ENCODE measurements at places on chromosomes 5 and 9. TPM values are rescaled to one million over a fixed set of nuclear protein-coding genes. Genes with fewer than 3 reads are reported as not detected.

The PHYHD1 gene
- total RNA-seq = 1.6 TPM

DNA sequence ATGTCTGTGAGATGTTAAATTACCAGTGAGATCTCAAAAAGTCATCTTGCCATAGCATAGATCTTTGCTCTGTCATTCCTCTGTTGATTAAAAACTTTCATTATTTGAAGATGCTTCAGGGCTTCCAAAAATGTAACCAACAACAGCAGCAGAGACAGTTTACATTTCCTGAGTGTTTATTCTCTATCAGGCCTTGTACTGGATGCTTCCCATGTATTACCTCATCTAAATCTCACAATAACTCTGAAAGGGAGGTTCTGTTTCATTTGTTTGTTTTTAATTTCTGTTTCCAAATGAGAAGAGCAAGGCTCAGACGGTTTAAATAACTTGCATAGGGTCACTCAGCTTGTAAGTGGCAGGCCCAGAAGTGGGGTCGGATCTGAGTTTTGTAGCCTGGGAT lies 45.2 kb downstream of the MRRF start:
- no peaks in the 10 kb centered on the region for H3K4me1 ChIP-seq
- no peaks in the 10 kb centered on the region for H3K27me3 ChIP-seq
- no peak overlapping the region for H3K4me3 ChIP-seq
- peaks cover 68% of the 10 kb centered on the region for H3K36me3 ChIP-seq

- peaks cover 4% of the 10 kb centered on the region for H3K4me1 ChIP-seq
- H3K27me3 ChIP-seq = peaks cover 61% of the 10 kb centered on the region
- no peak overlapping the region for H3K27ac ChIP-seq
- no peaks in the 10 kb centered on the region for H3K36me3 ChIP-seq
- H3K4me3 ChIP-seq = no peak overlapping the region
These were observed 48.1 kb downstream of the EBF1 start for GRCh38 chr5:159051421-159052282.

DNA sequence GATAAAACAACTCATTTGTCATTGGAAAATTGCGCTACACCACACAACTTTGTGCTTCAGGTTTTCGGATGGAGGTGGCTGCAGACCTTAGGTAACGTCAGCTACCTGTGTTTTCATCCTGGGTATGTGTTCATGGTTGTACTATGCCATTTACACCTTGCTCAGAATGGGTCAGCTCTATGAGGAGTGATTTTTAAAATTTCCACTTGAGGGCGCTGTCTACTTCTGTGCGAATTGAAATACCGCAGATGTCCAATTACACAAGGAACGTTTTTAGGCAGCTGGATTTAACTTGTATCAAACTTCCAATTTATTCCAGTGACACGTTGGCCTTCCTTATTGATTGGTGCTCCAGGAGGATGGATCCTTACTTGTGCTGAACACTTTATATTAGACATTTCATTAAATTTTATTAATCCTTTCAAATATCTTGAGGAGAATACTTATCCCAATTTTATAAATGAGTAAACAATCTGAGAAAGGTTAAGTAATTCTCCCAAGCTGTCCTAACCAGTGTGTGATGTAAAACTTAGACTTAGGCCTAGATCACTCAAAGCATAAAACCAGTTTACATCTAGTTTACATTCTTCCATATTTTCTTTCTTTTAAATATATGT lies 23.4 kb downstream of the DMRTA1 start:
- no peaks in the 10 kb centered on the region for H3K36me3 ChIP-seq
- no peaks in the 10 kb centered on the region for H3K4me1 ChIP-seq
- no peak overlapping the region for H3K4me3 ChIP-seq
- DNase-seq = no peak
- no peak overlapping the region for H3K27ac ChIP-seq

The CDKN2B-AS1 gene
- total RNA-seq = 0.30 TPM

- no peaks in the 10 kb centered on the region for H3K27me3 ChIP-seq
- H3K4me1 ChIP-seq = peaks cover 8% of the 10 kb centered on the region
- H3K27ac ChIP-seq = no peak overlapping the region
- no peak overlapping the region for H3K4me3 ChIP-seq
These were observed 10.2 kb upstream of the NKD2 start for GRCh38 chr5:998246-999031.

DNA sequence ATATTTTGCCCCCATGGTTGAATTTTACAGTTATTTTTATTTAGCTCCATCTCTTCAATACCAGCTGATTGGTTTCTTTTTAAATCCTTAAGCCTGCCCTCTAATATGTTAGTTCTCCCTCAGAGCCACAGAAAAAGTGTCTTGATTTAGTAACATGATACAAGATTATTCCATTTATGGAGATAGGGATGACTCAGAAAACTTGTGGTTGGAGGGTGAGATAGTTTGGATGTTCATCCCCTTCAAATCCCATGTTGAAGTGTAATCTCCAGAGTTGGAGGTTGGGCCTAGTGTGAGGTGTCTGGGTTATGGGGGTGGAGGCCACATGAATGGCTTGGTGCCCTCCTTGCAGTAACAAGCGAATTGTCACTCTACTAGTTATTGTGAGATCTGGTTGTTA lies 115.7 kb downstream of the FBXO38 start:
- no peaks in the 10 kb centered on the region for H3K4me1 ChIP-seq
- H3K36me3 ChIP-seq = no peaks in the 10 kb centered on the region
- DNase-seq = no peak
- H3K27me3 ChIP-seq = no peaks in the 10 kb centered on the region

The BHMT2 gene
- not detected for total RNA-seq

DNA sequence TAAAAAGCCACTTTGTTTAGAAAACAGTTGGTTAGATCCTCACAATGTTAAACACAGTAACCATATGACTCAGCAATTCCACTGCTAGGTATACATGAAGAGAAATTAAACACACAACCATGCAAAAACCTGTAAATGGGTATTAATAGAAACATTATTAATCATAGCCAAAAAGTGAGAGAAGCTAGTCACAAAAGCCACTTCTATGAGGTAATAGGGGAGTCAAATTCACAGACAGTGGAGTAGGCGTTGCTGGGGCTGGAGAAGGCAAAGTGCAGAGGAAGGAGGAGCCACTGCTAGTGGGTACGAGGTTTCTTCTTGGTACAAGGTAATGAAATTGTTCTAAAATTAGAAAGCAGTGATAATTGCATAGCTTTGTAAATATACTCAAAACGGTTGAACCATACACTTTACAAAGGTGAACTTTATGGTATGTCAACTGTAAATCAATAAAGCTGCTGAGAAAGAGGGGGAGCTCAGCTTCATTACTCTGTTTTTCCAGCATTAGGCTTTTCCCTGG lies 364.4 kb downstream of the GADD45G start:
- no peak overlapping the region for H3K27ac ChIP-seq
- H3K4me1 ChIP-seq = no peaks in the 10 kb centered on the region
- no peak for DNase-seq
- H3K36me3 ChIP-seq = no peaks in the 10 kb centered on the region
- H3K4me3 ChIP-seq = no peak overlapping the region
- no peaks in the 10 kb centered on the region for H3K27me3 ChIP-seq

- no peak for DNase-seq
- peaks cover 38% of the 10 kb centered on the region for H3K36me3 ChIP-seq
- no peaks in the 10 kb centered on the region for H3K27me3 ChIP-seq
- no peak overlapping the region for H3K4me3 ChIP-seq
These were observed 143.7 kb downstream of the ARHGAP26 start for GRCh38 chr5:142913728-142914338.

- H3K36me3 ChIP-seq = no peaks in the 10 kb centered on the region
- DNase-seq = no peak
- no peaks in the 10 kb centered on the region for H3K27me3 ChIP-seq
- no peak overlapping the region for H3K27ac ChIP-seq
- no peak overlapping the region for H3K4me3 ChIP-seq
These were observed 188.6 kb downstream of the PARP8 start for GRCh38 chr5:50855001-50855400.

The EDIL3 gene
- not detected for total RNA-seq

- H3K36me3 ChIP-seq = peaks cover 9% of the 10 kb centered on the region
- no peak overlapping the region for H3K27ac ChIP-seq
- no peaks in the 10 kb centered on the region for H3K4me1 ChIP-seq
- H3K4me3 ChIP-seq = no peak overlapping the region
These were observed 85.8 kb downstream of the RIC1 start for GRCh38 chr9:5714501-5715401.

DNA sequence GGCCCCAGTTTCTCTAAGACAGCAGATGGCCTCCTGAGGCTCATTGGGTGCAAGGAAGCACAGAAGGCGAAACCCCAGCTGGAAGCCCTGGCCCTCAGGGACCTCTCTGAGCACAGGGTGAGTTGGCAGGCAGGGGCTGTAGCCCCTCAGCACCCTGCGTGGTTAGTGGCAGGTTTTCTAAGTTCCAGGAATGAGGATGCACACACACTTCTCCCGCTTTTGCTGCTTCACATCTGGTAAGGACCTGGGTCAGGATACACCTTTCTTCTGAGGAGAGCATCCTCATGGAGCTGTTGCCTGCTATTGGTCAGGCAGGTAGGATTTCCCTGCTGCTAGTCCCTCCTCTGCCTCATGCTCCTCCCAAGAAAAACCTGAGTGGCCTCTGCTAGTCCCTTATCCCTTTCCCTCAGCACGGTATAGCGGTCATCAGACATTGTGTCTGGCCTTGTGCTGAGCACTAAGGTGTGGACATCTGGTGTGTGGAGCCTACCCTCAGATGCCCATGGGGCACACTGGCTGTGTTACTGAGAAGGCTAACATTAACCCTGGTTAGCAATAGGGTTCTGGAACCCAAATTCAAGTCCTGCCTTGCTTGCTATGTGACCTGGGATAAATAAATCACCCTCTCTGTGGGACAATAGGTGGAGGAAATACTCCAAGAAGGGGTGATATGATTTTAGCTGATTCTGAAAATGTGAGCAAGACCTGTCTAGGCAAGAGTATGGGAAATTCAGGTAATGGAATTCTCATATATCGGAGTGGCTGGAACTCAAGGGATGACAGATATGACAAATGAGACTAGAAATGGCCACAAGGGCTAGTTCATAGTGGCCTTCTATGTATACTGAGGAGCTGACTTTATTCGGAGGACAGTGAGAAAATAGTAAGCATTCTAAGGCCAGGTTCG lies 1.6 kb downstream of the SLC22A4 start:
- DNase-seq = no peak
- peak overlapping the region; percentile 64 for H3K4me3 ChIP-seq
- H3K27me3 ChIP-seq = peaks cover 10% of the 10 kb centered on the region

The BTNL9 gene
- total RNA-seq = not detected

GRCh38 chr9:30944225-30944569 lies 1440.2 kb upstream of the ACO1 start:
- H3K36me3 ChIP-seq = no peaks in the 10 kb centered on the region
- no peak for DNase-seq
- no peak overlapping the region for H3K27ac ChIP-seq
- no peaks in the 10 kb centered on the region for H3K27me3 ChIP-seq
- no peaks in the 10 kb centered on the region for H3K4me1 ChIP-seq

GRCh38 chr9:69899491-69899890 lies 78.9 kb downstream of the CFAP95 start:
- no peak overlapping the region for H3K27ac ChIP-seq
- no peaks in the 10 kb centered on the region for H3K27me3 ChIP-seq
- no peak for DNase-seq
- no peaks in the 10 kb centered on the region for H3K36me3 ChIP-seq
- no peaks in the 10 kb centered on the region for H3K4me1 ChIP-seq

The KCNMB1 gene
- total RNA-seq = 0.11 TPM

The YTHDC2 gene
- total RNA-seq = 41.7 TPM

DNA sequence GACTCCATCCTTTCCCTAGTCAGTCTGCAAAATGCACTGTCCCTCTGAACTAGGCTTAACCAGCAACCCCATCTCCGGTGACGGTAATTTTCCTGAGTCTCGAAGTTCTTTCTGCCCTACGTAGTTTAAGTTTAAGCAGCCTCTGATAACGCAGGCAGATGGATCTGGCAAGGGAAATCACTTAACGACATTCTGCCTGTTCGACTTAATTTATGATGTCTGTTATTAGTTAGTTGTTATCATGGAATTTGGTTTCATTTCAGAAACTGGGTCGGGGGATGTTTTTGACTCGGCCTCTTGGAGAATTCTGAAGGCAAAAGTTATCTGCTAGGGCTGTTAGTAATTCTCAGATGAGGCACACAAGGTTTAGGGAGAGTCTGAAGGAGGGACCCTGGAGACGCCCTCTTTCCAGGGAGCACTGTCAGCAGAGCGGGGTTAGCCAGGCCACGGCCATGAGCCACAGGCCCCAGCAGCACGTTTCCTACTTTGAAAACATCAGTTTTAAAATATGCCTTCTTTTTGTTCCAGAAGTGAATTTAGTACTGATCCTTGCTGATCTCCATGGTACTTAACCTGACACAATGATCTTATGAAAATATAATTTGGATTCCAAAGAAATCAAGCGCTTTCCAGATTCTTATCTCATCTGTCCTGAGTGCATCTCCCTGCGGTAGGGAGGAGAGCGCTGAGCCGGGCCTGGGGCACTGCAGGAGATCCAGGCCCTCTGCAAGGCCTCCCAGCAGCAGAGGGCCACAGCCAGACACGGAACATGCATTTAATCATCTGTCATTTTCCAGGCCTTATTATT lies 171.0 kb upstream of the OTULINL start:
- peaks cover 31% of the 10 kb centered on the region for H3K4me1 ChIP-seq
- no peaks in the 10 kb centered on the region for H3K36me3 ChIP-seq
- no peaks in the 10 kb centered on the region for H3K27me3 ChIP-seq

DNA sequence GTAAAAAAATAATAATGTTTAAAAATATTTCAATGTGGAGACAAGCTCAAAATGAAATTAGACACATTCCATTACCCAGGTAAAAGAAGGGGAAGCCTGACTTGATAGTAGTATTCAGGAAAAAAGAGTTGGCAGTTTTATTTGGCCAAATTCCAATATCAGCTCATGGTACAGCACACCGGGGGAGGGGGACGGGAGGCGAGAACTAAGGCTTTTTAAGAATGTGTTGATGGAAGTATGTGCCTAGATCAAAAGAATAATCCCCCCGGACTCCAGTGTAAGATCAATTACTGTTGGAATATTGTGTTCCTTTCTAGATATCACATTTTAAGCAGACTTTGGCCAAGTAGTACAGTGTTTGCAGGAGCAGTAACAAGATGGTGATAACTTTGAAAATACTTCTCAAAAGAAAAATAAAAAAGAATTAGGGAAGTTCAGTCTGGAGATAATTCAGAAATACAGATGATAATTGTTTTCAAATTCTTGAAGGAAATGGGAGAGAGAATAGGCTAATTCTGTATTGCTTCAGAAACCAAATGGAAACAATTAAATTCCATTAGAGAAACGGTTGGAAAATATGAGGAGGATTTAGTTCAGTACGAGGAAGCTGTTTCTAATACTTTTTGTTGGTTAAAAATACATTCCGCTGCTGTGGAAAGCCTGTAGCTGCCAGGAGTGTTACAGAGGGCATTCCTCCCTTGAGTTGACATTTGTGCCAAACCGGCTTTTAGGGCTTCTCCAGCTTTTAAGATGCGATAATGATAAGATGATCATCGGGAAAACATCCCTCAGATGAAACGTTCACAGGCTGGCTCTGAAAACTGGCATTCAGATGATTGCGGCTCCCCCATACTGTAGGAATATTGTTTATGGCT lies 98.1 kb upstream of the ERBIN start:
- no peak for DNase-seq
- no peak overlapping the region for H3K27ac ChIP-seq
- H3K27me3 ChIP-seq = no peaks in the 10 kb centered on the region
- no peaks in the 10 kb centered on the region for H3K36me3 ChIP-seq
